Astrocyte (in vitro differentiated cells and primary cell): ENCODE measurements at places on chromosomes 1 and 21.
A peak's percentile ranks its signal among the peaks of the same experiment; 100 is the strongest.

DNA sequence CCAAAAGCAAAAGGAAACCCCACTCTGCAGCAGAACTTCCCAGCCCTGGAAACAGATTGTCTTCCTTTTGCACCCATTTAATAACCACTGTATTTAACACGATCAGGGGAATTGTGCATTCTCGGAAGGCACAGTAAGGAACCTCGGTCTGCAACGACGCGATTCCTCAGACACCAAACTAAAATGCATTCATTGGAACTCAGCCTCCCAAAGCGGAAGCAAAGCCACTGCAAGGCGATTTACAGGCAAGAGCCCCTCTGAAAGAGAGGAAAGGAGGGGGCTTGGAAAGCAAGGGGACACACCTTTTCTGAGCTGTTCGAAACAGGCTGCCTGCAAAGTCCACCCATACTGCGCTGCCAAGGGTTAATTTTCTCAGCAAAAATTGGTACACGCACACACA, 297.7 kb downstream of the OMA1 start:
- no peak for DNase-seq

DNA sequence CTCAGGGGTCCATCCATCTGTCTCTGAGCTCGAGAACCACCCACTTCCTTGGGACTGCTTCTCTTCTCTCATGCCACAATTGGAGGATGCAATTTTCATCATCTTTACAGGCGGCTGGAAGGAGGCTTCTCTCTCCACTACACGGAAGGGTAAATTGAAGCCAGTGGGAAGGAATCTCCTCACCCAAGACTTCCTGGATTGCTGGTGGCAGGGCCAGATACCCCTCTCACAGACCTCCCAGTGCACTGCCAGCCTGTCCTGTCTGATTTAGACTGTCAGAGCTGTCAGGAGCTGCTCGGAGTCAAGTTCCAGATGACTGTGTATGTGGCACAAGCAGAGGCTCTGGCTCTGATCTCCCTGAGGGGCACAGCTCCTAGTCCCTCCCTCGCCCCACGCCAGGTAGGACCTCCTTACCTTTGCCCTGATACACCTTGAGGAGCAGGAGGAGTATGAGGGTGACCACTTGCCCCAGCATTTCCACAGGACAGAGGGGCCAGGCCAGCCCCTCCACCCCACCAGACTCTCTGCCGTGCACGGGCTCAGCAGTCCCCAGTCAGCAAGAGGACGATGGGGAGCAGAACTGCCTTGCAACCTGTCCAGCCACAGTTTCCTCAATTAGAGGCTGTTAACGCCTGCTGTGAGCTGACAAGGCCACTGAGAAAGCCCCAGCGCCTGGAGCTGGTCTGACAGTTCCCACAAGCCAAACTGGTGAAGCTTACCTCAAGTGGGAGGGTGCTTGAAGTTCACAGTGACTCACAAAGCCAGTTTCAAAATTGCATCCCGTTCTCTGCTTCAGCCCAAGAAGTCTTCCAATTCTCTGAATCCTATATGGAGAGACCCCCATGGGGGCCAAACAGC, at the start of gene CD244:
Gene CD244, minus strand, starts transcription at position 685 of the 858 bp plus-strand sequence. Its CDS starts 210 bp downstream, at position 475.
- no peak for DNase-seq

DNA sequence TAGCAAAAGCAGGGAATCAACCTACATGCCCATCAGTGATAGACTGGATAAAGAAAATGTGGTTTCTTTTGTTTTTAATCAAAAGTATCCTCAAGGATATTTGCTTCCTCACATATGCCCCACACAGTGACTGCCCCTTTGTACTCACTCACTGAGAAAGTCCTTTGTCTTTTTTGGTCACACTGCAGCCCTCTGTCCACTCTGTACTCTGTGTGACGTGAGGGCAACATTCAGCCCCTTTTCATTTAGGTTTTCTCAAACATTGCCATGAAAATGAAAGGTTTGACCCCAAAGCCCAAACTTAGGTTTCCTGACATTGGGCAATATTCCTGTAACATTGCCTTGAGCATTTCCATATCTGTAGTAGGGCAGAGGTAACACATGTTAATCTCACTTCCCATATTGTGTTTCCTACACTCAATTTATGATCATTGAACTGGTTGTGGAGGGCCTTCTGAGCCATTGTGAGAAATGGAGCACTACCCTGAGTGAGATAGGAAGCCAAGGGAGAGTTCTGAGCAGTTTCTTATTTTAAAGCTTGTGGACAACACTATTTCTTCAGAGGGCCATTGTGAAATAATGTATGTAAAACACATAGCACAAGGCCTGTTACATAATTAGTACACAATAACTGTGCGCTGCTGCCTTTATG, 501.9 kb upstream of the C1orf87 start:
- DNase-seq = no peak

GRCh38 chr1:6466023-6466422, at the start of gene TNFRSF25:
Gene TNFRSF25, minus strand, starts transcription at chr1:6466173. Its CDS starts 66 bp downstream, at chr1:6466107.
- no peak for DNase-seq

GRCh38 chr21:42414928-42415769, 11.4 kb downstream of the UBASH3A start:
- peak; percentile 74 for DNase-seq

DNA sequence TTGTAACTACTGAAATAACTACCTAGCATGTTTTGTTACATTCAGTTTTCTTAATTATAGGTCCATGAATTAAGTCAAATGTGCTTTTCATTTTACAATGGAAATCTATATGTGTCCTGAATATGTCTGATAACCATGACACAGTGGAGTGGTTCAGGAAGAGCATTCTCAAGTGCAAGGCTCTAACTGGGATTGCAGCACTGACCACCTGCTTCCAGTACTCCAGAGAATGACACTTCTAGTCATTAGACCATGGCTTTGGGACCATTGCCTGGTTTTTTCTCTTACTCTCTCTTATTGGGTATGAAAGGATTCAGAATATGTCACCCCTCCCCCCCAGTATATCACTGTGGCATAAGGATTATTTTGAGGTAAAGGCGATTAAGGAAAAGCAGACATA, 204.9 kb upstream of the CACYBP start:
- DNase-seq = no peak

GRCh38 chr1:160520582-160520981, 2.5 kb downstream of the SLAMF6 start:
- no peak for DNase-seq

DNA sequence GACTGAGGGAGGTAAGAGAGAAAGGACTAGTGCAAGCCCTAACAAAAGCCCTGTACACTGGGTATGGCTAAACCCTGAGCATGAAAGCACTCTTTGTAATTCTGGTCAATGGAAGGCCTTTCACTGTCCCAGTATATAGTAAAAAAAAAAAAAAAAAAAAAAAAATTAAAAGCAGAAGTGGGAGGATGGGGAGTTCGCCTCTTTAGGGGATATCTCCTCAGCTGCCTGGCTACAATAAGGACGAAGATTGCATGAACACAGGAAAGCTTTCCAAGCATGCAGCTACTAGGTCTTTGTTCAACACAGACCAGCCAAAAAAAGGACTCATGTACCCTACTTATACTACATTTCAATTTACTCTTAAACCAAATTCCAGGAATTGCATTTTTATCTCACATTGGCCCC, 59.1 kb downstream of the EIF4G3 start:
- no peak for DNase-seq
